ENCODE measurements at places on chromosomes 11 and 22.

DNA sequence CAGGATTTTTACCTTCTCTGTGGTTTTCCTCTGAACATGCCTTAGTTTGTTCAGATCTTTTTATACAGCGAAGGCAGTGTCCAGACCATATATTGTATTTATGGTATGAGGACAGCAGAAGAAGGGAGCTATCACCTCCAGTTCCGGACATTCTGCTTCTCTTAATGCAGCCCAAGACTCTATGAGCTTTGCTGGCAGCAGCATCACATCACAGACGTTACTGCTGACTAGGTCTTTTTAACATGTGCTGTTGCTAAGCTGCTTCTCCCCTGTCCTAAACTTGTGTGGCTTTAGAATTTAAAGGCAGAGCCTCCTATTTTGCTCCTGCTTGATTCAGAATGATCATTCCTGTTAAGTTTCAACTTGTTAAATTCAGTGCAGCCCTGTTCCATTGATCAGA is 13.4 kb downstream of the MICAL2 start:
- no peaks in the 10 kb centered on the region for H3K27me3 ChIP-seq
- no peak overlapping the region for H3K4me3 ChIP-seq
- peaks cover 26% of the 10 kb centered on the region for H3K4me1 ChIP-seq
- peak overlapping the region; percentile 90 for H3K27ac ChIP-seq
- H3K36me3 ChIP-seq, result no peaks in the 10 kb centered on the region

DNA sequence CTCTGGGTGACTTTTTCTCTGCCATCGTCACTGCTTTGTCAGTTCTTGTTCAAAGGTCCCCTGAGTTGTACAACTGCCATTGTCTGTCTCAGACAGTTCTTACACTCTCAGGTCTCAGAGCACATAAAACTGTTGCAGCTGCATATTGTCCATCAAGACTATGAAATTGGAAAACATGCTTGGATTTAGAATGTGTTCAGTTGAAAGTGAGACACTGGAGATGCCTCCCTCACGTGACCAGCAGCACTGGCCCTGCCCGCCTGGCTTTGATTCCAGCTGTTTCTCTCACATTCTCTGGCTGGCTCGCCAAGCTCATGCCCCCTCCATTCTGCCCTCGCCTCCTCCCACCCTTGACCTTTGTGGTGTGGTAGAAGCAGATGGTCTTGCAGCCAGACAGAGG is 244.2 kb downstream of the NTM start:
- peaks cover 6% of the 10 kb centered on the region for H3K4me1 ChIP-seq
- H3K4me3 ChIP-seq, result no peak overlapping the region
- H3K36me3 ChIP-seq, result no peaks in the 10 kb centered on the region
- no peak overlapping the region for H3K27ac ChIP-seq

- no peaks in the 10 kb centered on the region for H3K27me3 ChIP-seq
- H3K4me1 ChIP-seq, result peaks cover 28% of the 10 kb centered on the region
- no peaks in the 10 kb centered on the region for H3K36me3 ChIP-seq
- DNase-seq, result peak; percentile 55
- peak overlapping the region; percentile 81 for H3K27ac ChIP-seq
- H3K4me3 ChIP-seq, result no peak overlapping the region
These were observed 99.5 kb downstream of the SNX19 start for GRCh38 chr11:130816546-130817329.

- no peaks in the 10 kb centered on the region for H3K36me3 ChIP-seq
- H3K4me1 ChIP-seq, result peaks cover 11% of the 10 kb centered on the region
- no peaks in the 10 kb centered on the region for H3K27me3 ChIP-seq
These were observed 493.2 kb downstream of the MIAT start for GRCh38 chr22:27150544-27150941.

GRCh38 chr11:124207102-124207792 is 24.1 kb downstream of the OR10D3 start:
- no peaks in the 10 kb centered on the region for H3K36me3 ChIP-seq
- H3K4me1 ChIP-seq, result no peaks in the 10 kb centered on the region
- no peak overlapping the region for H3K27ac ChIP-seq
- no peak for DNase-seq
- H3K27me3 ChIP-seq, result no peaks in the 10 kb centered on the region

DNA sequence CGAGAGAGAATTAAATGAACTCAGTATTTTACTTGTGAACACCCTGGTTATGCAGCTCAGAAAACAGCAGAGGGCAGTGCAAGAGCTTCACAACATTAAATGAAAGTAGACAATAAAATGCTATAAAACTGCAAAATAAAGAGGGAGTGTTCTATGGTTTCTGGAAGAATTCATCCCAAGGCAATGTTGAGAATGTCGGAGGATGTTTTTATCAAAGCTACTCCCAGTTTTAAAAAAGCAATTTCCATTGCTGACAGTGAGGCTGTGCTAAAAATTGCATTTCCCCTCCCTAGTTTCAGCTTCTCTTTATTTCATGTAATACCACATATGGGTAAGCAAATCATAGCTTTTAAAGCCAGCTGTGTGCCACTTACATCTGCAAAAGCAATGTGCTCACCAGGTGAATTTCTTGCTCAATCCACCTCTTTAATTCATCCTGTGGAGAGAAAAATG is 296.8 kb downstream of the RAB38 start:
- no peak overlapping the region for H3K4me3 ChIP-seq
- H3K27ac ChIP-seq, result no peak overlapping the region
- no peaks in the 10 kb centered on the region for H3K4me1 ChIP-seq
- H3K36me3 ChIP-seq, result no peaks in the 10 kb centered on the region
- no peaks in the 10 kb centered on the region for H3K27me3 ChIP-seq
- DNase-seq, result peak; percentile 57

DNA sequence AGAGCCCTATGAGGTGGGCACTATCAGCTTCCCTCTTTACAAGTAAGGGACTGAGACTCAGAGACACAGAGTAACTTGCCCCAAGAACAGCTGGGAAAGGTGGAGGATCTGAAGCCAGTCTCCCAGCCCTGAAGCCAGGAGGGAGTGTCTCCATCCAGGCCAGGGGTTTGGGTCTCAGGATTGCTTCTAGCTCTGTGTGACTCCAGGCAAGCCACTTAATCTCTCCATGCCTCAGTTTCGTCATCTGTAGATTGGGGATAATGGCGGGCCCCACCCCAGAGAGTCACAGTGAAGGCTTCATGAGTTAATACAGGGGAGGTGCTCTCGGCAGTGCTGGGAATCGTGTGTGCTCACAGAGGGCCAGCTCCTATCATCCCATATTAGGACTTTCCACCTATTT is 10.5 kb downstream of the MAP4K2 start:
- H3K4me1 ChIP-seq, result no peaks in the 10 kb centered on the region
- H3K4me3 ChIP-seq, result no peak overlapping the region
- no peaks in the 10 kb centered on the region for H3K36me3 ChIP-seq
- no peak overlapping the region for H3K27ac ChIP-seq

- H3K4me3 ChIP-seq, result no peak overlapping the region
- no peak for DNase-seq
- H3K36me3 ChIP-seq, result no peaks in the 10 kb centered on the region
- no peaks in the 10 kb centered on the region for H3K27me3 ChIP-seq
- no peaks in the 10 kb centered on the region for H3K4me1 ChIP-seq
- H3K27ac ChIP-seq, result no peak overlapping the region
These were observed 681.6 kb upstream of the ANO3 start for GRCh38 chr11:25650319-25650718.

- H3K27me3 ChIP-seq, result no peaks in the 10 kb centered on the region
- H3K4me3 ChIP-seq, result no peak overlapping the region
- H3K36me3 ChIP-seq, result no peaks in the 10 kb centered on the region
- peaks cover 43% of the 10 kb centered on the region for H3K4me1 ChIP-seq
These were observed 4.4 kb upstream of the WEE1 start for GRCh38 chr11:9568854-9569587.

GRCh38 chr11:128424271-128424711 is 163.1 kb downstream of the ETS1 start:
- peaks cover 14% of the 10 kb centered on the region for H3K4me1 ChIP-seq
- peak overlapping the region; percentile 93 for H3K27ac ChIP-seq
- H3K36me3 ChIP-seq, result no peaks in the 10 kb centered on the region
- no peak overlapping the region for H3K4me3 ChIP-seq
- no peak for DNase-seq
- no peaks in the 10 kb centered on the region for H3K27me3 ChIP-seq

- H3K4me3 ChIP-seq, result no peak overlapping the region
- H3K27me3 ChIP-seq, result no peaks in the 10 kb centered on the region
- DNase-seq, result peak; percentile 20
- no peaks in the 10 kb centered on the region for H3K36me3 ChIP-seq
- peaks cover 33% of the 10 kb centered on the region for H3K4me1 ChIP-seq
These were observed 949 bp downstream of the MMP11 start for GRCh38 chr22:23773483-23774113.

DNA sequence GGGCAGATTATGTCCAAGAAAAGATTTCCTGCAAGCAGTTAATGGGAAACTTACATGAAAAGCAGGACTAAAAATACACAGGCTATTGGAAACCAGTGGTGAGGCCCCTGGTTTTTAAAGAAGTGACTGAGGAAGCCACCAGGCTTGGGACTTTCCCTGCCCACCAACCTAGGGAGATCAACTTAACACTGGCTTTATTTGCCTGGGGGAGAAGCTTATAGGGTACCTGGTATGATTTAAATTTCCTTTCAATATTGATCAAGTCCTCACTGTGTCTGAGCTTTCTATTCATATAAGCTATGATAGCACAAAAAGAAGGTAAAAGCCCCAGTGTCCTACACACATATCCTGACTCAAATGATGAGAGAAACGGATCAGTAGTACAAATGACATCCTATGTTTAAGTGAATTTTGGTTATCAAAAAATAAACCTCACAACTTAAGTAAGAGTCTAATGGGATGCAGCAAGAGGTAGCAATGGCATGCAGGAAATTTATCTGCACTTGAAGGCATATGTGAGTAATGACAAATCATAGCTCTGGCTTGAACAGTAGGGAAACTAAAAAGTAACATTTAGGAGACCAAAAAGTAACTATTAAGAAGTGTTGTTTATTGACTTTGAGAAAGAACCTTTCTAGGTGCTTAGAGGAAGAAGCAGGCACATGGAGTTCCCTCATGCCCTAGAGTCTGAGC is 85.3 kb downstream of the GAB2 start:
- DNase-seq, result no peak
- no peaks in the 10 kb centered on the region for H3K36me3 ChIP-seq
- no peak overlapping the region for H3K4me3 ChIP-seq
- no peak overlapping the region for H3K27ac ChIP-seq
- no peaks in the 10 kb centered on the region for H3K27me3 ChIP-seq

DNA sequence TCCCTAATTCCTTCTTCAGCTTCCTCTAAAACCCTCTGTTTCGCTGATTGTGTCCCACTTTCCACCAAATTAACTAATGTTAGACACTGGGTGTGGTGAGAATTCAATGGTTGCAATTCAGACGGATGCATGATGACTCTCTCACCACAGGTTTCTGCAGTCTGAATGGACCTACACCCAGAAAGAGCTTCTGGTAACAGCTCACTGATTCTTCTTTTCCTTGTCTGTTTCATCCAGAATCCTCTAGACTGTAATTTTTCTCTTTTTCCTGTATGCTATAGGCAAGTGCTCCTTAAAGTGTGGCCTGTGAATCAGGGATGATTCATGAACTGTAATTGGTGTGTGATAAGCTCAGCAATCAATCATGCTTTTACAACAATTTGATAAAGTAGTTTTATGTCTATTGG is 18.1 kb downstream of the MMP10 start:
- H3K27me3 ChIP-seq, result no peaks in the 10 kb centered on the region
- no peak for DNase-seq

DNA sequence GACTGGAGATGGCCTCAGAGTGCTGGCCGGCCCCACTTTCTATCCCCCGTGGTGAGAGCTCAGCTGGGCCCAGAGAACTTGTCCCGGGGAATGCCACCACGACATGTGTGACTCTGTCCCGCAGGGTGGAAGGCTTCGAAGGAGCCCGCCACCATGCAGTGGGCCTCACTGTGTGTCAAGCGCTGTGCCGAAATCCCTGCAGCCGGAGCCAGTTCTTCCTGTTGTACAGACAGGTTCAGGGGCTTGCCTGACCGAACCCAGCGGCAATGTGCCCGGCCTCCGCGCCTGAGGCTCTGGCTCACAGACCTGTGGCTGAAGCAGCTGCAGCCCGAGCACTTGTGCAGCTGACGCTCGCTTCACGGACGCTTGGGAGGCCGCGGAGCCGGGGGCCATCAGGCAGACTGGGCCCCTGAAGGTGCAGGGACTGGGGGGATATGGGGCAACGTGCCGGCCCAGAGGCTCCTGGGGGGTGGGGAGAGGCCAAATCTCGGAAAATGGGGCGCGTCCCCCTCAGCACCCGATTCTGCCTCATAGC is 650 bp downstream of the PPM1F start:
- no peaks in the 10 kb centered on the region for H3K36me3 ChIP-seq
- H3K27ac ChIP-seq, result no peak overlapping the region

GRCh38 chr11:105432241-105432995 is 177.5 kb upstream of the GRIA4 start:
- H3K36me3 ChIP-seq, result no peaks in the 10 kb centered on the region
- no peaks in the 10 kb centered on the region for H3K27me3 ChIP-seq
- no peak overlapping the region for H3K27ac ChIP-seq
- no peak overlapping the region for H3K4me3 ChIP-seq
- DNase-seq, result no peak

DNA sequence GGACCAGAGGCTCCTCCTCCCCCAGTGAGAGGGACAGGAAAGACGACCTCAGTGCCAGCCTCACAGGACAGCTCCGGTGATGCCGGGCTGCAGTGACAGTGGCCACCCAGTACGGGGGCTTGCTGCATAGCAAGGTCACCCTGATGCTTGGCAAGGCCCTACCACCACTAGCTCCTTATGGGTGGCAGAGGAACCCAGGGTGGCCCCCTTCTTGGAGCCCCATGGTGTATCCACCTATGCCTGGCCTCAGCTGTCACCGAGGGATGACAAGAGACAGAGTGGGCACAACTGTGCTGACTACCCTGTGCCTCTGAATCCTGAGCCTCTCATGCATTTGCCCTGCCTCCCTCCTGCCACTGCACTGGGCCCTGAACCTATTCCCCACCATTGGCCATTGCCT is 809.2 kb downstream of the TBC1D22A start:
- H3K27me3 ChIP-seq, result no peaks in the 10 kb centered on the region
- no peaks in the 10 kb centered on the region for H3K36me3 ChIP-seq
- no peak overlapping the region for H3K27ac ChIP-seq
- no peaks in the 10 kb centered on the region for H3K4me1 ChIP-seq
- no peak overlapping the region for H3K4me3 ChIP-seq
- no peak for DNase-seq

DNA sequence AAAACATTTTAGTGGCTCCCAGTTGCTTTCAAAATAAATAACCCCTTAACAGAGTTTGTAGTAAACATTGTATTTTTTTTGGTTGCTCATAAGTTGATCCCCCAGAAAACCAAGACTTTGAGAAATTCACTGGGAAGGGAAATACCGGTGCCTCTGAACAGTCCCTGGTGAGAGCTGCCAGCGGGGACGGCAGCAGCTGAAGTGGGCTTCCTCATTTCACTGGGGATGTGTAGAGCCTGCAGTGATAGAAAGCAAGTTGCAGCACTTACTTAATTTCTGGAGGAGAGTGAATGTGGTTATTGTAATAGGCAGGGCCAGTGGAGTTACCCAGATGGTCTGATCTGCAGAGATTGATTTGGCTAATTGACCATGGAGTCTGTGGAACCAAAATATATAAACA is 18.6 kb upstream of the MCHR1 start:
- DNase-seq, result no peak
- no peaks in the 10 kb centered on the region for H3K36me3 ChIP-seq
- H3K4me3 ChIP-seq, result no peak overlapping the region
- no peaks in the 10 kb centered on the region for H3K27me3 ChIP-seq
- no peak overlapping the region for H3K27ac ChIP-seq
- H3K4me1 ChIP-seq, result no peaks in the 10 kb centered on the region

GRCh38 chr11:8871171-8871775 is 39.7 kb upstream of the AKIP1 start:
- peaks cover 39% of the 10 kb centered on the region for H3K4me1 ChIP-seq
- H3K36me3 ChIP-seq, result no peaks in the 10 kb centered on the region
- H3K4me3 ChIP-seq, result peak overlapping the region; percentile 89
- H3K27ac ChIP-seq, result peak overlapping the region; percentile 96
- peak; percentile 90 for DNase-seq

- H3K36me3 ChIP-seq, result no peaks in the 10 kb centered on the region
- DNase-seq, result no peak
- no peak overlapping the region for H3K4me3 ChIP-seq
- H3K27me3 ChIP-seq, result no peaks in the 10 kb centered on the region
- no peak overlapping the region for H3K27ac ChIP-seq
These were observed 68.6 kb downstream of the CHRDL2 start for GRCh38 chr11:74662487-74663103.

All from hepatocyte (in vitro differentiated cells).